ENCODE measurements at places on chromosomes 2 and 18.

DNA sequence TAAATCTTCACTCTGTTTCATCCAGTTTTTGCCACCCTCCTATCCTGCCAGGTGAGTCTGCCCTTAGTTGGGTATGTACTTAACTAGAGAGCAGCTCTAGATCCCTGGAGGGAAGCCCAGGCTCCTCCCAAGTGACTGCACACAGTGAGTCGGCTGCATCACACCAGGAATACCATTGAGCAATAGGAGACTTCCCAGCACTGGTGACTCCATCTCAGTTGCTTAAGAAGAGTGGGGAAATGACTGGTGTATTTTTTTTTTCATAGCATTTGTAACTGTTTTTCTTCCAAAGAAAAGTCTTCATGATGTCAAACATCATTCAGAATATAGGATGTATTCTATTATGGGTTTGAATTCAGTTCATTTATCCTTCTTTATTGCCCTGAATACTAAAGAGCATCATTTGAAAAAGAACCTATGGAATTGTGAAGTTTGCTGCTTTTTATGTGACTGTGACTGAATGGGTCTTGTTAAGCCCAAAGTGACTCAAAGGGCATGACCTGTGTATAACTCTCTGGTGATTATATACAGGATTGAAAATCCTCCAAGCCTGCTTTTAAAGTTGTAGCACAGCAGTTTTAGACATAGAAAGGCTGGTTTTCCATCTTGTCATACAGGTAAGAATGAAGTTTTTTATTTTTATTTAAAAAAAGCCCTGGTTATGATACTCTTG lies 84.3 kb downstream of the MAP3K20 start:
- no peak for DNase-seq

DNA sequence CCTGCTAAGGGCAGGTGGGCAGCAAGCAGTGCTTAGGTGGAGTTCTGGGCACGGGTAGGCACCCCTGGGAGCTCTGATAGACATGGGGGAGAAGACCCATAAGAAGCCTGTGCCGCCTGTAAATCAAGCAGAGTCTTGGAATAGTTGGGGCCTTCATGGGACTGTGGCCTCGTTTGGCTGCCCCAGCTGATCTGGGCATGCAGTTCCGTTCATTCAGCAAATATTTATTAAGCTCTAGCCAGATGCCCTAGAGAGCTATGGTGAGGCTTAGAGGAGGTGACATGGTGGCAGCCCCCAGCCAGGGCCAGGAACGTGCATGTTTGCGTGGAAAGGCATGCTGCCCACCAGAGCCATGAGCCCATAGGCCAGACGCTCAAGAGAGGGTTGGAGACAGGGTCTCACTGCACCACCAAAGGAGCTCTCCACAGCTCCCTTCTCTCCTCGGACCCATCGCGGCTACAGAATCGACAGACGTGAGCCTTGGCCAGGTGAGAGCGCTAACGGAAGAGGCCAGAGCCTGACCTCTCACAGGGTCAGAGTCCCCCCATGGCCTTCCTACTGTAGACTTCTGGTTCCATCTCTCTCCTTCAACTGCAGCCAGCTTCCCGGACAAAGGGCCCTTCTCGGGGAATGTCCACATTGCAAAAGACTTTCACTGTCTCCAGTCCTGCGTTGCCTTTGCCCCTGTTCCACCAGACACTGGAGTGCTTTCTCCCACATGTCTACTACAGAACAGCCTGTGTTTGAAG lies 135.7 kb downstream of the INHBB start:
- DNase-seq, result no peak

- DNase-seq, result no peak
Observed at GRCh38 chr2:134347756-134348155, 93.9 kb downstream of the MGAT5 start.

- DNase-seq, result no peak
Observed at GRCh38 chr2:113157118-113157896, 16.5 kb upstream of the PSD4 start.

GRCh38 chr2:16669388-16669787 lies 3.8 kb upstream of the CYRIA start:
- DNase-seq, result no peak

DNA sequence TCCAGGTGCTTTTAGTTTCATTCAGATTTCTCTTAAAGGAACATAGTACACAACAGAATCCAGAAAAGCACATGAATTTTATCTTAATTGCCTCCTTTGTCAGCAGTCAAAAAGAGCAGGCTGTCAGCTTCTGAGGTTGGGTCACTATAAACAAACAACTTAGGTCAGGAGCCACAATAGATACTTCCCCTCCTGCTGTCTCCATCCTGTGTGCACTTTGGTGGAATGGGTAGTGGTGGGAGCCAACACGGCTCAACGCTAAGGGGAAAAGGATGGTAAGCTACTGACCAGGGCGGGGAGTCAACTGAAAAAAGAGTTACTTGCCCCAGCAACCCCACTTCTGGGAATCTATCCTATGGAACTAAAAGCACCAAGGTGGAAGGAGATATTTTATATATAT lies 121.9 kb downstream of the PAX3 start:
- peak; percentile 49 for DNase-seq

DNA sequence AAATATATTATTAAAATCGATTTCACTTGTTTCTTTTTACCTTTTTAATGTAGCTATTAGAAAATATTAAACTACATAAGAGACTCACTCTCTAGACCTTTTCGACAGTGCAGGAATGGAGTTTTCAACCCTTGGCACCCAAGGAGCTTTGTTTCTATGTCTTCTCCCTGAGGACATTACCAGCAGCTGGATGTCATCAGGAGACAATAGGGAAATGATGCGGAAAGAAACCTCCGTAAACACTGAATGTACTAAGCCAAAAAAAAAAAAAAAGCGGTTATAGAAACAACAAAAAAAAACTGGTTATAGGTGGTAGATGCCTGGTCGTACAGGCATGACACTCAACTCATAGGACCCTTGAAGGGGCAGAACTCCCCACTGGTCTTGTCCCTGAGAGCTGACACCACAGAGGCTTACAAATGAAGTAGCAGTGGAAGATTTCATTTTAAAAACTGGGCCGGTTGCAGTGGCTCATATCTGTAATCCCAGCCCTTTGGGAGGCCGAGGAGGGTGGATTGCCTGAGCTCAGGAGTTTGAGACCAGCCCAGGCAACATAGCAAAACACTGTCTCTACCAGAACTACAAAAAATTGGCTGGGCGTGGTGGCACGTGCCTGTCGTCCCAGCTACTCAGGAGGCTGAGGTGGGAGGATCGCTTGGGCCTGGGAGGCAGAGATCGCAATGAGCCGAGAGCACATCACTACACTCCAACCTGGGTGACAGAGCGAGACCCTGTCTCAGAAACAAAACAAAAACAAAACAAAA lies 23.8 kb downstream of the THAP4 start:
- DNase-seq, result peak; percentile 39

DNA sequence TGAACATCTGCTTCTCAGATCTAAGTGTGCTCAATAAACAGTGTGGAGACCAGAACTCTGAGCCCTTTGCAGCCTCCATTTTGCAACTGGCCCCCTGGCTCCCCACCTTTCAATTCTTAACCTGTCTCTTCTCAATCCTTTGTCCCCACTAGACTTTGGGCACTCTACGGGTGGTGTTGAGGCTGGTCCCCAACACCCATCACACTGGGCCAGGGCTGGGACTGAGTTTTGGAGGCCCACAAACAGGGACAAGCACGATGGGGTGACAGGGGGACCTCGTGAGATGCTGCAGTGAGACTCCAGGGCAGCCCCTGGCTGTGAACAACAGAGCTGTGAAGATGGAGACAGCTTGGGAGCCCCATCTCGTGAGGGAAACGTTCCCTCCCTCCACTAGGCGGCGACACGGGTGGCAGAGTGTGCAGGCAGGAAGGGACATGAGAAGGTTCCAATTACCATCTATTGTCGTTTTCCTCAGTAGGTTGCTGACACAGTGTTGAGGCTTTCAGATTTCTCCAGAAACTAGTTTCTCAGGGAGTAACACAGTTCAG lies 1.2 kb downstream of the ANKMY1 start:
- no peak for DNase-seq

DNA sequence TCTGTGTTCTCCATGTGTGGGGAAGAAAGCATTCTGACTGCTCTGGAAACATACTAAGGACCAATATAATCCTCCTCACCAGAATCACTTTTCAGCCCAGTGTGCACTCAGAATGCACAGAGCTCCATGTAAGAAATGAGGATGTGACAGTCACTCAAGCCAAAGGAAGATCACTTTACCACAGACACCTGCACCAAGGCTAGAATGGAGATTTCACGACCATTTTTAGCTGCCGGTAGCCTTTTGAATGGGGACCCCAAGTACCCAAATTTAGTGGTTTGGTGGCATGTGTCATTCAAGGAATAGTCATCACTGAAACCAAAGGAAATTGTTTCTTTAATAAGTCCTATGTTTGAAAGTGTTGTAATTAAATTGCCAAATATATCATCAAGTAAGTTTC lies 613.2 kb upstream of the ACVR2A start:
- no peak for DNase-seq

DNA sequence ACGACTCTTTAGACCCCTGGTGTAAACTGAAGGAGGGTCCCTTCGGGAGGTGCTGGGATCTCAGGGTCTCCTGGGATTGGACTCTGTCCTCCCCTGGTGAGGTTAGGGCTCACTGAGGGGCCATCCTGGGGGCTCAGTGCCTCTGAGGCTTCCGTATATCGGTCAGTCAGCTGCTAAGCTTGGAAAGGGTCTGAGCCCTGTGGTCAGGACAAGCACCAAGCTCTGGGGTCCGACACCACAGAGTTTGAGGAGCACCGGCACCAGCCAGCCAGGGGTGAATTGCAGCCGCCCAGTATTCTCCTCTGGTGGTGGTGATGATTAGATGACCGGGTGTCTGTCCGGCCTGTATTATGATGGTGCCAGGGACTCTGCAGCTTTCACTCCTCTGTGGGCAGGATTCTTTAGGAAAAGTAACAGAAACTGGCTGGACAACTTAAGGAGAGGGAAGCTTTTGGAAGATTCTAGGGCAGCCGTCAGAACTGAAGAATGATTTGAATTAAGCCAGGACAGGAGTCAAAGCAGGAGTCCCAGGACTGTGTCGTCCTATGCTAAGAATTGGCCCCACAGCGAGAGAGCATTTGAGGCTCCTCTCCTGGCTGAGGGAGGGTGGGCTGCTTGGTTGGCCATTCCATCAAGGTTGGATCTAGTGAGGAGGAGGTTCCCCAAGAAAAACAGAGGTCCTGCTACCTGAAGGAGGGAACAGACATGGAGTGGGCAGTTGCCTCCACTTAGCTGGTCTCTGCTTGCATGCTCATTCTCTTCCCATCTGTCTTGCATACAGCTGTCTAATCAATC lies 158.6 kb upstream of the HS6ST1 start:
- DNase-seq, result no peak

DNA sequence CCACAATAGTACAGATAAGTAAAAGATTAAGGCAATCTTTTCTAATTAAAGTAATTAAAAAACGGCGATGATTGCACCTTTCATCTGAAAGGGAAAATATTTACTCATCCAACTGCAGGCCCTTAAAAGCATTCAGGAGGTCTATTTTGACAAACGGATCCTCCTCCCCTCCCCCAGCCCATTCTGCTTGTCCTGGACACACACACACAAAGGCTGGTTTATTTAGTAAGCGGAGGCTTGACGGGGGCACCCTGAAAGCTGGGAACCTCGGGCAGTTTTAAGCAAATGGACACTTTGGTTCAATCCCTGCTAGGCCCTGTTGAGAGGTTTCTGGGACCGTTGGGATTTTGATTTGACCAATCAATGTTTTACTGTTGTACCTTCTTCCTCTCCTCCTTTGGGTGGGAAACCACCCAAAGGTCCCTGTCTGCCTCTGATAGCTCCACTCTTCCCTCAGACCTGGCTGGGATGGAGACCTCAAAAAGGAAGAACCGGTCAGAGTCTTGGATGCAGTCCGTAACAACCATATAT lies 135.8 kb upstream of the HAAO start:
- DNase-seq, result peak; percentile 98

DNA sequence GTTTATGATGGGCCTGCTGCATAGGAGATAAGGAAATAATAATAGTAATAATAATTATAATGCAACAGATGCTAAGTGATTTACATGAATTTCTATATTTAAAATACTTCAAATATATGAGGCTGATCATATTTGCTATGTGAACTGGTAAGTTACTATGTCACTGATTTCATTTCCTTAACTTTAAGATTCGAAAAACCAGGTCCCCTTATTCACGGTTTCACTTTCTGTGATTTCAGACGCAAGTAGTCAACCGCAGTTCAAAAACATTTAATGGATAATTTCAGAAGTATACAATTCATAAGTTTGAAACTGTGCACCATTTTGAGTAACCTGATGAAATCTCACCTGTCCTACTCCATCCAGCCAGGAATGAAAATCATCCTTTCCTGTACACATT lies 1697.1 kb upstream of the LRRTM1 start:
- no peak for DNase-seq

GRCh38 chr2:86446060-86446459 lies 4.9 kb downstream of the KDM3A start:
- DNase-seq, result no peak

DNA sequence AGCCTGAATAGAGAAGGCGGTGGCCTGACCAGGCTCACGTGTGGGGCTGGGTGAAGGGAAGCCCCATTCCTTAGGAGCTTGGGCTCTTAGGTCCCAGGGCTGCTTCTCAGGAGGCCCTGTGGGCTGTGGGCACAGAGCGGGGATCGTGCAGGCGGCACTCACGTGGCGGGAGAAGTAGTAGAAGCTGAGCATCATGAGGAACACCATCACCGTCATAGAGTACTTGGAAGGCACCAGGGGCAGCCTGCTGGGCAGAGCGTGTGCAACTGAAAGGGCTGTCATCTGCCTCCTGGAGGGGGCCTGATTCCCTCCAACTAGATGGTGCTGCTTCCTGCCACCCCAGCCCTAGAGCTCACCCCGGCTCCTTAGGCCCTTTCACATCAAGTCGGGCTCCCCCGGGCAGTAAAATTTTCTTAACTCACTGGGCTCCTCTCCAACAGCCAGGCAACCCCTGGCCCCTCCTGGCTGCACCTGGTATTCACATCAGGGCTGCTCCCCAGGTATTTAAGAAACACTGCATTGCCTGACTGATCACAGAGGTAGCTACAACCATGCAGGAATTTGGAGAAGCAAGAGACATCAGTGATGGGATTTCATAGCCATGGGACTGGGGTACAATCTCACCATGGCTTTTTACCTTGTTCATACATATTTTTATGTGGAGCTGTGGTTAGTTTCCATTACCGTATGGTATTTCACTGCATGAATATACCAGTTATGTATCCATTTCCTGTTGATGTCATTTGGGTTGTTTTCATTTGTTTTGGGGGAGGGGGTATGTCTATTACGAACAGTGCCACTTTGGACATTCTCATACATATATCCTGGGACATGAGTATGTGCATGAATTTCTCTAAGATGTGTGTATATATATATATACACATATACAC lies 32.9 kb downstream of the CENPO start:
- no peak for DNase-seq

- no peak for DNase-seq
Observed at GRCh38 chr2:241900251-241901017, 30.9 kb downstream of the RTP5 start.

GRCh38 chr2:134532537-134532936 lies 186.3 kb downstream of the TMEM163 start:
- DNase-seq, result no peak
